ENCODE measurements at places on chromosomes 5 and 9.

- DNase-seq: no peak
Observed at GRCh38 chr5:10439692-10440091, 2.0 kb upstream of the ROPN1L start.

DNA sequence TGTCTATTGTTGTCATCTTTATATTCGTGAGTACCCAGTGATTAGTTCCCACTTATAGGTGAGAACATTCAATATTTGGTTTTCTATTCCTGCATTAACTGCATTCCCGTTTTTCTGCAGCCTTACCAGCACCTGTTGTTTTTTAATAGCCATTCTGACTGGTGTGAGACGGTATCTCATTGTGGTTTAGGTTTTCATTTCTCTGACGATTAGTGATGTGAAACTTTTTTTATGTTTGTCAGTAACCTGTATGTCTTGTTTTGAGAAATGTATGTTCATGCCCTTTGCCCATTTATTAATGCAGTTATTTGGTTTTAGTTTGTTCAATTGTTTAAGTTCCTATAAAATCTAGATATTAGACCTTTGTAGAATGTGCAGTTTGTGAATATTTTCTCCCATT, 546.0 kb upstream of the RORB start:
- no peak for DNase-seq

- no peak for DNase-seq
Observed at GRCh38 chr5:172874647-172875504, 40.8 kb downstream of the ERGIC1 start.

- DNase-seq: no peak
Observed at GRCh38 chr5:169566202-169566601, 17.4 kb upstream of the SPDL1 start.

DNA sequence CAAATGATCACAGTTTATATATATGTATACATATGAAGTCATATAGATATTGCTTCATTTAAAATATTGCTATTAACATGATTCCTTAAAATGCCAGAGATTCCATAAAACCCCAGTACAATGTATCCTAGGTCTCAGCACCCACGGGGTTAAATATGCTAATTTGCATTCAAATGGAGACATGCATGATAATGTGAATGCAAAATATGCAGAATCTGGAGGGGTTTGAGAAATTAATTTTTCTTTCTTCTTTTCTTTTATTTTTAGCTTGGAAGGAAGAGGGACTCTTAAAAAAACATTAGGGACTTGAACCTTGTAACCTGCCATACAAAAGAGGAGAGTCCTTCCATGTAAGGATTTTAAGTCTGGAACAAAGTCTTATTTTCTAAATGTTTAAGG, 211.9 kb downstream of the MEF2C start:
- no peak for DNase-seq

DNA sequence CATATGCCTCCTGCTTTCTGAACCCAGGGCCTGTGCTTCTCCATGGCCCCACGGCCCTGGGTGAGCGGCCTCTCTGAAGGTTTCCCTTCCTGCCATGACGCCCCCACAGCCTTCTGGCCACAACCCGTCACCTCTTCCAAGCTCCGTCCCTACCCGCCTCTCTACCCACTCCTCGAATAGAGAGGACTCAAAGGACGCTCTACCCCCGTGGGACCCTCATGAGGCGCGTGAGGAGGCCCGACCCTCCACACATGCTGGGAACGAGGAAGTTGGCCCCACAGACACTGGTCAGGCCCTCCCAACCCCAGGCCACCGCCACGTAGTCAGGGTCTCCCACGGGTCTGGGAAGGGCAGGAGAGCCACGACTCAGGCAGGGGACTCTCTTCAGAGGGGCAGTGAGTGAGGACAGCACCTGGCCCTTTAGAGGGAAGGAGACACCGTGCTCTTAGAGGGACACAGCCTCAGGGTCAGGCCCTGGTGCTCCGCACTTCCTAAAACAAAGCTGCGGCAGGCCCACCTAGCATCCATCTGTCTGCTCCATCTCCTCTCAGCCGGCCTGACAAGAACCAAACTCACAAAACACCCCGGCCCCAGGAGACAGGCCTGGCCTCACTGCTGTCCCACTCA, 5.3 kb downstream of the BRD3 start:
- no peak for DNase-seq

DNA sequence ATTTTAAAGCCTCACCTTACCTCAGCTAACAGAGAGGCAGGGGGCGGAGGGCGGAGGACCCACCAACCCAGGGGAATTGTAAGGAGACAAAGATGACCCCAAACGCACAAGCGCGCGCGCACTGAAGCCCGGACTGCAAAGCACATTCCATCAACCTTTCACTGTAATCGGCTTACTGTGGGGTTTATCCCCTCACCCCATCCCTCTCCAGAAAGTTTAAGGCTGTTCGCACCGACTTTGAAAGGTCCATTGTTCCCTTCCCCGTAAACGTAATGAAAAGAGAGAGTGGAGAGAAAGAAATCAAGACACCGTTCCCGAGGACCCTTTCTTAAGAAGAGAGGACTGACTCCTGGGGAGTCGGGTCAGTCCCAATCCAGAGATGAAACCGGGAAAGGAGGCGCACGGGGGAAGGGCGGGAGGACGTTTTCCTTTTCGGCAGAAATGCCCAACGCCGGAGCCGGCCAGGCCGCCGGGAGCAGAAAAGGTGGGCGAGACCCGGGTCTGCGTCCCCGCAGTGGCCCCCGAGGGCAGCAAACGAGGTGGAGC, 464 bp downstream of the CEMIP2 start:
- no peak for DNase-seq
